Kidney epithelial cell (primary cell): ENCODE measurements at places on chromosomes 5 and 9. TPM values are rescaled to one million over a fixed set of nuclear protein-coding genes. Genes with fewer than 3 reads are reported as not detected.

DNA sequence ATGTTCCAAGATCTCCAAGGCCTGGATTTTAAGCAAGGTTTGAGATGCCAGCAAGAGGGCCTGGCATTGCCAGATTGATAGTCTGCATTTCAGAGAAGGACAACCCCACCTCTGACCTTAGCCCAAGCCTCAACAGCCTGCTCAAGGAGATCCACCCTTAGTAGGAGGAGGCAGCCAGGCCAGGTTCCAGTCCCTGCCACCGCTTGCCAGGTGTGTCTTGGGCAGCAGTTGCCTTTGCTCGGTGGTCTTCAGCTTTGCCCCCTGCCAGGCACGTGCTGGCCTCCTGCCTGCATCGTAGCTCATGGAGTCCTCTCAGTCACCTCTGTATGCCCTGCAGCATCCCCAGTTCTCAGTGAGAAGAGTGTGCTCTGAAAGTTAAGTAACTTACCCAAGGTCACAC lies 134.2 kb downstream of the KCNIP1 start:
- DNase-seq: no peak

DNA sequence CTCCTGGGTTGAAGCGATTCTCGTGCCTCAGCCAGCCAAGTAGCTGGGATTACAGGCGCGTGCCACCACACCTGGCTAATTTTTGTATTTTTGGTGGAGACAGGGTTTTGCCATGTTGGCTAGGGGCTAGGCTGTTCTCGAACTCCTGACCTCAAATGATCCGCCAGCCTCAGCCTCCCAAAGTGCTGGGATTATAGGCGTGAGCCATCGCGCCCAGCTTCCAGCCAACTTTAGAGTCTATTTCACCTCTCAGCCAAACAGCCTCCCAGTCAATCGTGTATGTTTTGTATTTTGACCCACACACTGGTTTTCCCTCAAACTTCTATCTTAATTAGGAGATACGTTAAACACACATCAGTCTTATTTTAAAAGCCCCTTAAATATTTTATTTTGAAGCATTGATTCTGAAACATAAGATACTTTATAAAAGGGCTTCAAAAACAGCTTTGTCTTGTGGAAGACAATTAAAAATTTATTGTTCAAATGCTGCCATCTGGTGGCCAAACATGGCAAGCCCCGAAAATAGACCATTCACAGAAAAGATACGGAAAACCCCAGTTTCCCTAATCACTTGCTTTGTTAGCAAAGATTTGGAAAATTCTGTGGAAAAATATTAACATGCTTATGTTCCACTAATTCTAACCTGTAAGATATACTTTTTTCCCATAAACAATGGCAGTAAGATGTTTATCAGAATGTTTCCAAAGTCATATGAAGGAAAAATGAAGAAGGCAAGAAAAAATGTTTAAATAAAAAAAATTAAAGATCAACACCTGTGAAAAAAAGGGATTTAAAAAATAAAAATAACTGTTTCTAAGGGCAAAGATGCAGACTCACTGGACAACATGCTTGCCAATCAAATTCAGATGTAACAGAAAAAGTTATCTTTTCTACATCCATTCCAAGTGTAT lies 33.1 kb downstream of the APTX start:
- no peak for DNase-seq

DNA sequence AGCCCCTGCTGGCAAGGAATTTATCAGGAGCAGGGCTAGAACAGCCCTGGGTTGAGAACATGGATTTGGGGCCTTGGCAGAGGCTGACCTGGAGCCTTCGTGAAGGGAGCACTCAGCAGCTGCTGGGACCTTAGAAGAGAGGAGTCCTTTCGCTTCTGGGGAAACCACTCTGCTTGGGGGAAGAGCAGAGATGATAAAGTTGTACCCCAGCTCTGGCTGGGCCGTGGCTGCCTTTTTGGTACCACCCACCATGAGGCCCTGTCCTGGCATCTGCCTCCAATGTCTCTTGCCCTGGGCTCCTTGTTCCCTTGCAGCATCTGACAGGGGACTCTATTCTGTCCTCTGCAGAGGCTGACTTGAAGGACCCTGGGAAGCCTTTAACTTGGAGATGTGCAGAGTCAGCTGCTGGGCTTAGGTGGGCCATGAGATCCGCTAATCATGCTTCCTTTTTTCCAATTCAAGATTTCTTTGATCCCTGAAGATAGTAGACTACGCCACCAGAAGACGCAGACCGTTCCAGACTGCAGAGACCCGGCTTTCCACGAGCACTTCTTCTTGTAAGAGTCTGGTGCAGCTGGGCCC lies 20.2 kb downstream of the RGS3 start:
- DNase-seq: no peak

- DNase-seq: no peak
Observed at GRCh38 chr9:89365532-89365912, 47.2 kb downstream of the SECISBP2 start.

DNA sequence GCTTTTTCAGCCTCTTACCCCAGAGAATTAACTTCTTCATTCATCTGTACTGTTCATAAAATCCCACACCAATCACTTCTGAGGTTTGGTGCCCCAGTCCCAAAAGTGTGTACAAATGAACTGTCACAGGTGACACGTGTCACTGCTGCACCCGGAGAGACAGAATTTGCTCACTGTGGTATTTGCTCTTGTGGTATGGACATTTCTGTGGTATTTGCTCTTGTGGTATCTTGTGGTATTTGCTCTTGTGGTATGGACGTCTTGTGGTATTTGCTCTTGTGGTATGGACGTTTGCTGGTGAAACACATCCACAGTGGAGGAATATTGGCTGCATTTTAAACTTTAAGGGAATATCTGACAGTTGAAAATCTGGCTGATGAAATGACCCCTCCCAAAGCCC lies 214.9 kb upstream of the DAP start:
- no peak for DNase-seq

DNA sequence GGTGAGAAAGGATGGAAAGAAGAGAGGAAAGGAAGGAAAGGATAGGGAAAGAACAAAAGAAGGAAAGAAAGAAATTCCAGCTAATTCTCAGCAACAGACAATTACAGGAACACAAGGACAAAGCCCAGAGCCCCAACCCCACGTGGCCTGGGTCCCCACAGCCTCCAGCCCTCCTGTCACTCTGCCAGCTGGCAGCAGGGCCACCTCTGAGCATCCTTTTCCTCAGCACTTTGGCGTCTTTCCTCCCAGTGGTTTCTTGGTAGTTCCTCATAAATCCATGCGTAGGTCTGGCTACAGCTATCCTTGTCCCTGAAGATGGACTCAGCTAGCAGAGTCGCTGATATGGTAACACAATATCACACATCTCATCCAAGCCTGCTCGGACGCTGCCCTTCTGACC lies 28.3 kb downstream of the ADAMTS2 start:
- no peak for DNase-seq

RAB3C gene
- 0.04 TPM in 1 of 2 replicates, not detected in the other for total RNA-seq

PHF19 gene
- total RNA-seq: 14.9 and 18.5 TPM in 2 replicates

FAT2 gene
- 0.58 and 0.96 TPM in 2 replicates for total RNA-seq
